T-helper 17 cell (primary cell): ENCODE measurements at places on chromosomes 2 and 18.

- DNase-seq = no peak
Observed at GRCh38 chr2:202642567-202642966, 7.8 kb downstream of the FAM117B start.

- no peak for DNase-seq
Observed at GRCh38 chr2:66982766-66983165, 414.4 kb upstream of the ETAA1 start.

GRCh38 chr2:220320326-220320725 is 692.9 kb downstream of the SLC4A3 start:
- DNase-seq = no peak

- no peak for DNase-seq
Observed at GRCh38 chr2:173076581-173077345, 1.1 kb downstream of the MAP3K20 start.
